ENCODE measurements at places on chromosomes 1 and 21.

DNA sequence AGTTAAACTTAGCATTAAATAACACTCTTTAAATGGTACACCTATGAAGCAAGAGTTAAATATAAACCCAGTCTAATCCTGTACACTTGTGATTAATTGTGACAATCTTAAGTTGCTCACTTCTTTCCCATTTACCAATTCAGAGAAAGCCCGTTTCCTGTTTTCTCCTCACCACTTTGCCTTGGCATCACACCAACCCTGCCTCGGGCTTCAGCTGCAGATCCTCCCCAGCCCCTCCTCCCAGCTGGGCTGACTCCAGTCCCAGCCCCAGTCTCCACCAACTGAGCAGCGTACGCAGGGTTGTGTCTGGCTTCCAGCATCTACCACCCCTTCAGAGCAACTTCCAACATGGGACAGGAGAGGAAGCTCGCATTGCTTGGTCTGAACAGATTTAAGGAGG lies 4.1 kb downstream of the PYCR2 start:
- no peak for DNase-seq

DNA sequence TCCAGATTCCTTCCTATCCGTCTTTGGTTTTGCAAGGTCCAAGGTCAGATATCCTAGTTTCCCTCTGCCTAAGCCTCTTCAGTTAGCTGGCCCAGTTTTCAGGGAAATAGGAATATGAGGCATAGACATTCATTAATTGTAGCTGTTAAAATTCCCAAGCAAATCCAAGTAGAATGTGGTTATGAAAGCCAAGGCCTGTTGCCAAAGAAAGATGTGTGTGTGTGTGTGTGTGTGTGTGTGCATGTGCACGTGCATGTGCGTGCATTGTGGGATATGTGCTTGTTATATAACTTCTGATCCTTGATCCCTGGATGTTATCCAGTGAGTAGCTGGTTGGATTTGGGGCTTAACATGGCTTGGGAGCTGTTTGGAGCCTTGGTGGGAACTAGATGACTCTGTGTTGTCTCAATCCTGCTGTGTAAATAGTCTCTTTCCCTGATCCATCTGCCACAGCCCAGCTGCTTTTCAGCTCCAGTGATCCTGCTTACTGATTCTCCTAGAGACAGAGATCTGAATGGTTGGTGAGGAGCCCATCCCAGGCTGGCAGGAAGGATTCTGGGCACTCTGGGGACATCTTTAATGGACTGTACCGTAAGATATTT lies 70.6 kb upstream of the GCLM start:
- no peak for DNase-seq

DNA sequence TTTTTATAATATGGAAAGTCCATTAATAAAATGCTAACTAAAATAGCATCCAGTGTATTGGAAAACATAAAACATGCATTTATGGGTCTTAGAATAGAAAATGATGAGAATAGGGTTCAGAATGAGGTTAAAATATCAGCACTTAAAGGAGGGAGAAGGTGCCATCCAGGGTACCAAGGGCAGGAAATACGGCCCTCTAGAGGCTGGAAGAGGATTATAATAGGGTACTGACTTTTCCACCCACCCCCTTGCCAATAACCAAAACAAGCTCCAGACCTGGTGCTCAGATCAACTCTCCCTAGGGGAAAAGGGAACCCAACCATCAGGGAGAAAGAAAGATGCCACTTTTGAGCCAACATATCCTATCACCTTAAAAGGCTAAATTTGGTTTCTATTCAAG lies 26.7 kb downstream of the ASTN1 start:
- DNase-seq: no peak

- DNase-seq: no peak
These were observed 93.8 kb downstream of the CHD1L start for GRCh38 chr1:147336291-147336690.

GRCh38 chr1:100076744-100077143 lies 56.0 kb downstream of the SASS6 start:
- no peak for DNase-seq

DNA sequence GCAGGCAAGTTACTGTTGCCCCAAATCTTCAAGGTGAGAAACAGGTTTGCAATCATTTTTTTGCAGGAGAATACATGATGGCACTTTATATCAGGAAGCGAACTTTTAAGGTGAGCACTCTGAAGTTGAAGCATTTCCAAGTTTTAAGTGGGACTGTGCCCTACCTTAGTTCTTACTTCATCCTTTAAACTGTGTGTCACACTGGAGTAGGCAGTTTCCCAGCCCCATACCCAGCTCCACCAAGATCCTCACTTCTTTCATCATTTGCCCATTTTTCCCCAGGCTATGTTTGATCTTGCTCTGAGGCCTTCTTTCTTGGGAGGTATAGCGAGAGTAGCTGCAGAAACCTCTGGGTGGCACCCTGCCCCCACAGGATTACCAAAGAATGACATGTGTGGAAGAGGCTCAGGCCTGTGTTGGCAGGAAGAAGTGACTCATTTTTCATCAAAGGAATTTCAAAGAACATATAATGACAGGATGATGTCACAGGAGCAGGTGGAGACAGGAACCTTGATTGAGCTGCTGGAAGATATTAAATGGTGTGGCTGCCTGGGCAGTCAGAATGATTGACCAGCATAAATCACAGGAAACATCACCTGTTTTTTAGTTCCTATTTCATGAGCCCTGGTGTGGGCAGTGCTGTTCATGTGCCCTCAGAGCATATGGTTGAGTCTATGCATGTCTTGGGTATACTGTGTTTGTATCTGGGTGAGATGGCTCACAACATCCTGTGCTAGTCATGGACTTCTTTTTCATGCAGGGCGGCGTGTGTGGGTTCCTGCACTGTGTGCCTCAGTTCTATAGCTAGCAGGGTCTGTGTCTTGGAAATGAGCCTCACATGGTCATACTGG lies 20.8 kb upstream of the MACF1 start:
- DNase-seq: peak; percentile 29
